ENCODE measurements at places on chromosomes 2 and 18.
A peak's percentile ranks its signal among the peaks of the same experiment; 100 is the strongest.

GRCh38 chr2:104851291-104852089 lies 2.4 kb upstream of the POU3F3 start:
- no peak for DNase-seq

GRCh38 chr18:78006774-78007260 lies 757.2 kb downstream of the GALR1 start:
- no peak for DNase-seq

- DNase-seq = no peak
Measured at GRCh38 chr18:40687399-40687798, 1267.6 kb upstream of the PIK3C3 start.

DNA sequence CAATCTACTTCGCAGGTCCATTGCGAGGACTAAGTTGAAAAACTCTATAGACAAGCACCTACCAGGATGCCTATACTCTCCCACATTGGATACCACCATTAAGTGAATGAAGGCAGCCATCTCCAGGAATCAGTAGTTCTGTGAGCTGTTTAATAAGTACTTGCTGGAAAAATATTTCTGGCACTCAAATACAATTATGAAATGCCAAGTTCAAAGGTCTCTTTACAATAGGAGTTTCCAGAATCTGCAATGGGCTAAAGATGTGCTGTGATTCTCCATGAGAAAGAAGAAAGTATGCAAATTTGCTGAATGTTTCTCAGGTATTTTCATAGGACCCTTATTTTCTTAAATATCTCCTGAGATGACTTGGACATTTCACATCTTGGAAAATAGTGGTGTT lies 103.0 kb downstream of the AP1S3 start:
- DNase-seq = no peak

DNA sequence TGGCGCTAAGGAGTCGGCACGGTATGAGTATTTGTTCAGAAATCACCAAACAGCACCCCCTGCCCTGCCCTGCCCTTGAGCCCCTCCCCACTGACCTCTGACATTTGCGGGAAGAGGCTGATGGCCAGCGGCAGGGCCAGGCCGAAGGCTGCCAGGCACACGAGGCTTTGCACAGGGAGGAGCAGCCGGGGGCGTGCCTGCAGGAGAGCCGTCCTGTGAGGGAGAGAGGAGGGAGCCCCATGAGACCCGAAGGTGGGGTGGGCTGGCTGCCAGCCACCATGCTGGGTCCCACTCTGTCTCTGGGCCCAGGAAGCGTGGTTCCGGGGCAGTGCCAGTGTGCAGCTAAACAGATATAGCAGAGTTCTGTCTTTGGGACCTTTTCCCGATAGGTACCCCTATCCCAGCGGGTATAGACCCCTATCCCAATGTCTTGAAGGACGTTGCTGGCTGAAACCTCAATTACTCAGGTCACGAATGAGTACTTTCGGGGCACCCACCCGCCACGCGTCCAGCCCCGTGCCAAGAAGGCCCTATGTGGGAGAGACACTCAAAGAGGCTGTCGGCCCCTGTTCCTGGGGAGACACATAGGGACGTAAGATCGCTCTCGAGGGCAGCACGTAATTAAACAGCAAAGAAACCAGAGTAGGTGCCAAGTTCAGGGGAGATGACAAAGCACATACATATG lies 43.9 kb downstream of the EMX1 start:
- DNase-seq = no peak

DNA sequence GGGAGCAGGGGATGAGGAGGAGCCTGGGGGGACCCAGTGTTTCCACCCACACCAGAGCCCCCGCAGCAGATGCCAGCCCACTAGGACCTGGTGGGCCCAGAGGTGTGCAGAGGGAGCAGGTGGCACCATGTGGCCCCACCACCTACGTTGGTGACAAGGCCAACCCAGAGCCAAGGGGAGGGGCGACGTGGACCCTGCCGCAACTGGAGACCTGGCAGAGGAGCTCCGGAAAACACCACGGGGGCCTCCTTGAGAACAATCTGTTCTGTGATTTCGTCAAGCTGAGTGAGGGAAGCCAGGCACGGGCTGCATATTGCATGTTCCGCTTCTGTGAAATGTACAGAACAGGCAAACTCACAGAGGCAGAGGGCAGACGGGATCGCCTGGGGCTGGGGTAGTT lies 49.1 kb upstream of the GPC1 start:
- no peak for DNase-seq

DNA sequence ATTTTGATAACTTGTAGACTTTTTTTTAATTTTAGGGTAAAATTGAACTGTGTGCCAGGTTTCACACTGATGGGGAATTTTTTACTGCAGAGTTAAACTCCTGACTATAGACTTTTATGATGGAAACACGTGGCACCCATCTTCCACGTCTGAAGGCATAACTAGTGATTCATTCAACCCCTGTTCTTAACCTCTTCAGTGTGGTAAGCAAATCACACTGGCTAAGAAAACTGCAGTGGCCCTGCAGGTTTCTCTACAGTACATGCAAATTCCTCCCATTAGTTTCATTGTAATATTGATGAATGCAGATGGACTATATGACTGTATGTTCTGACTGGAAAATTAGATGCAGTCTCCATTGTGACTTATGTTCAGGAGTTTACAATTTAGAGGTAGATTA lies 47.2 kb downstream of the SMAD4 start:
- DNase-seq = no peak

- no peak for DNase-seq
Measured at GRCh38 chr18:986051-986450, 81.4 kb downstream of the ADCYAP1 start.

GRCh38 chr2:219650426-219651248 lies 23.2 kb downstream of the SLC4A3 start:
- no peak for DNase-seq

GRCh38 chr18:58525517-58525916 lies 103.4 kb downstream of the ALPK2 start:
- DNase-seq = no peak

- DNase-seq = peak; percentile 35
Measured at GRCh38 chr2:152005607-152006006, 93.2 kb downstream of the CACNB4 start.

DNA sequence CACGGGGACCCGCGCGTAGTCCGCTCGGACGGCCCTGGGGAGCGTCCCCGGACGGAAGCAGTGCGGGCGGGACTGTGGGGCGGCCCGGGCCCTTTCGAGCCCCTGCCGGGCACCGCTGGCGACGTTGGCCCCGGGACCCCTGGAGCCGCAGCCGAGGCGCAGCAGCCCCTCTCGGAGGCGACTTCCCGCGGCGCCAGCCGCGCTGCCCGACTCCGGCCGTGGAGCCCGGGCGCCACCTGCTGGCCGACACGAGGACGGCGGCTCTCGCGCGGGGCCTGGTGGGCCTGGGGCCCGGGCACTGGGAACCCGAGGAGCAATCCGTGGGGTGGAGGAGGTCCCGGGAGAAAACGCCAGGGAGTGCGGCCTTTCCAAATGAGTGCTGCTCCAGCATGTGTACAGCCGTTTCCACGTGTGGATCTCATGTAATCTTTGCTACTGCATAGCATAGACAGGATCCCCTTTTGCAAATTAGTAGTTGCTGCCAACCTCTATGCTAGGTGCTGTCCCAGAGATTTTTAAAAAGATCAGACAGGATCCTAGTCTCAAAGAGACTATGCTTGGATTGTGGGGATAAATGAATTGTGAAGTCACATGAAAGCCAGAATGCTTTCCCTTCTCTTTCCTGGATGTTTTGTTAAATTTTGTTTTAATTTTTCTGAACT lies 4.0 kb downstream of the ID2 start:
- DNase-seq = peak; percentile 75

GRCh38 chr2:211477537-211478275 lies 921.3 kb downstream of the CPS1 start:
- no peak for DNase-seq

GRCh38 chr2:23494286-23494685 lies 109.3 kb downstream of the KLHL29 start:
- DNase-seq = no peak

DNA sequence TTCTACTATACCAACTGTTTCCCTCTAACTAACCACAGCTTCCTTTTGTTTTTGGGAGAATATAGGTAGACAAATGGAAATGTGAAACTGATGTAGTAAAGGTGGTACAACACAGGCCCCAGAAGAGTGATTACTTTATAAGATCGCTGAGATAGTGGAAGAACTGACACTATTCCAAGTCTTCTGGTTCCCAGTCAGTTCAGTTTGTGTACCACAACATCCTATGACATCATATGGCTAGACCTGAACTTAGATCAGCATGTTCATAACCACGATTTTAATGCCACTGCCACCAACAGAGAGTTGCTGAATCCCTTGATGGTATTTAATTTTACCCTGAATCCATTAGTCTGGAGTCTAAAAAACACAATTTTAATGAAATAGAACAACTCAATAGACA lies 328.9 kb downstream of the GPD2 start:
- peak; percentile 9 for DNase-seq

GRCh38 chr2:120592084-120592483 lies 143.6 kb upstream of the GLI2 start:
- DNase-seq = no peak

DNA sequence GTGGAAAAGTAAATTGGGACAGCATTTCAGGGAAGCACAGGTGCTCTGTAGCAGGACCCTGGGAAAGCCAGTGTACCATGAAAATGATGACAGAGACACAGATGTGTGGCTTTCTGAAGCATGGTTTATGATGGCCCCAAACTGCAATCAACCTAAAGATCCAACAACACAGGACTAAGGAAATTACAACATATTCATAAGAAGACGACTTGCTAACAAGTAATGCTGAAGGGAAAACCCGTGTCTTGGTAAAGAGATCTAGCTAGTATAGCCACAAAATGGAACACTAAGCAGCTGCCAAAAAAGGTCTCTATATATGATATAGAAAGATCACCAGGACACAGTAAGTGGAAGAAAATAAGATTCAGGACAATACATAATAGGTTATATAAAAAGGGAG lies 53.2 kb downstream of the UXS1 start:
- no peak for DNase-seq

DNA sequence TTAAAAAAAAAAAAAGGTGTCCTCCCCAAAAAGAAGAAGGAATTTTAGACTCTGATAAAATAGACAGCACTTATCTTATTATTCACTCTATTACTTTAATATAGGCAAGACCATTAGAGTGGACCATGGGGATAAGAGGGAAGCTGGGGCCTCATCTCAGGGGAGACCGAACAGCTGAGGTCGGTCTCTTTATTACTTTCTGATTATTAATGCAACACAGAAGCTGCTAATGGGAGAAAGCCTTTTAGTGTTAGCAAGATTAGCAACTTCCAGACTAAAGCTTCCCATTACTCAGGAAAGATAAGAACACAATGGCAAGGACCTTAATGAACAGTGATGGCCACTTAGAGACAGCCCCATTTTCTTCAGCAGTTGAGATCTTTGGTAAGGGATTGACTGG lies 135.5 kb downstream of the TMEFF2 start:
- DNase-seq = no peak

DNA sequence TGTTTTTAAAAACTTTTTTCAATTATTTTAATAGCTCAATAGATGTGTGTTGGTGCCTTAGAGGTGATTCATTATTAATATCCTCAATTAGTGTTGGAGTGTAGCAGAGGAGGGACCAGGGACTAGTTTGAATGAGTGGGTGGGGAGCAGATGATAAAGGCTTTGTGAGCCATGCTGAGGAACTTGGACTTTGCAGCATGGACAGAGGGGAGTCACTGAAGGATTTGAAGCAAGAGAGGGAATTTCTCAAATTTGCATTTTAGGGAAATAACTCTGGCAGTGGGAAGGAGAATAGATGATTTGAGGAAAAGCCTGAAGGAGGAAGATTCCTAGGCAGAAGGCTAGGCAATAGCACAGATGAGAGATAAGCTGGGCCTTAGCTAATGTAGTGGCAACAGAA lies 42.3 kb upstream of the RMND5A start:
- DNase-seq = no peak

DNA sequence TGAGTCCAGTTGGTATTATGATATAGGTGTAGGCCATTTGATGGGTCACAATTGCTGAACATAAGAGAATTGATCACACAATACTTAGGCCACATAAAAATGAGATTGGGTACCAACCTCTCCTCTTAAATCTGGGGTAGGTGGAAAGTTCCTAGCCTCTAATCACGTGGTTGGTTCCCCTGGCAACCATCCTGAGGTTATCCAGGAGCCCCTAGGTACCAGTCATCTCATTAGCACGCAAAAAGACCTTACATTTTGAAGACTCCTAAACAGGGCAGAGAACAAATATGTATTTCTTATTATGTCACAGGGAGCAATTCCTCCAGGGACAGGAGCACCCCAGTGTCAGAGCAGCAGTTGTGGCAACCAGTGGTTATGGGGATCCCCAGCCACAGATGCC lies 12.7 kb upstream of the SELENOI start:
- no peak for DNase-seq

DNA sequence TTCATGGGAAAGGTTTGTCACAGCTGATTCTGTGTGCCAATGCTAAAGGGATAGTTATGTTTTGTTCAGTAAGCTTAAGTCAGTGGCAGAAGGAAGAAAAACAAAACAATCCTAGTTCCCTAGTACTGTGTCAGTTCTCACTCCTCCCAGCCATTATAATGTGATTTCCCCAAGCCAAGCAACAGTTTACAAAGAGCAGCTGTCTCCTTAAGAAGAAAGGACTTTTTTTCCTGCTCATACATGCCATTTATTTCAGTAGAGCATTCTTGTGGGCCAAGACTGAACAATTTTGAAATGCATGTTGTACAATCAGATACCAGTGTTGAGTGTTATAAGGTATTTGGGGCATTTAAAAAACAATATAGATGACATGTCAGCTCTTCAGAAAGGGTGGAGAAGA lies 52.1 kb downstream of the NEMP2 start:
- no peak for DNase-seq

DNA sequence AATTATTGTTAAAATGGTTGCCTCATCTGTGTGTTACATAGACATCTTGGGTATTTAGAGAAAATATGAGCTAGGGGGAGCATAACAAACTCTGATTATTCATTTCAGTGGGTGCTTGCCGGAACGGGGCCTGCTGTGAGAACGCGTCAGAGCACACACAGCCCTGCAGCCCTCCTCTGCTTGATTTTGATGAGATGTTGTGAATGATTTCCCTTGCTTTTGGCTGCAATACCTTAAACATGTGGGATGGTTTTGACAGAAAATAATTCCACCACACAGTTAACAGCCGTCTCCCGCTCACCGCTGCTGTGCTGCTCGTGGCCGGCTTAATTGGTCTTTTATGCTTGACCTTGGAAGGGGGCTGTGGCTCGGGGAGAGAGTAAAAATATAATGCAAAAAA lies 49.9 kb upstream of the TXNDC2 start:
- no peak for DNase-seq

DNA sequence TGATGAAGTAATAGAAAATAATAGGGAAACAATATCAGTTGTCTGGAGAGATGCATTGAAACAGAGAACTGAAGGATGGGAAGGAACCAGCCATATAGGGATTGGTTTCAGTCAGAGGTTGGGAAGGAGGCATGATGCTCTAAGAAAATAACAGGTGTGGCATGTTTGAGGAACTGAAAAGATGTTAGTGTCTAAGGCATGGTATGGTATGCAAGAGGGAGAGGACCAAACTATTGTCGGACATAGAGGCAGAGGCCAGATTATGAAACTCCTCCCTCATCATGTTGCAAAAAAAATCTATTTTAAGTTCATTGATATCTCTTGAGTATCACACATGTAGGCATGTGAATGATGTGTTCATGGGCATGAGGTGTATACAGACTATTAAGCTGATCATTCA lies 48.9 kb upstream of the EMILIN2 start:
- no peak for DNase-seq

GRCh38 chr2:239257511-239257937 lies 143.3 kb downstream of the HDAC4 start:
- DNase-seq = peak; percentile 56

Measured in hematopoietic multipotent progenitor cell treated with erythropoietin and hydrocortisone succinate and interleukin-3 and kit ligand, for 4 days (in vitro differentiated cells).